ENCODE measurements at places on chromosomes 6 and 20. TPM values are rescaled to one million over a fixed set of nuclear protein-coding genes. Genes with fewer than 3 reads are reported as not detected.

NT5E gene
- 2.5 TPM for total RNA-seq

CD93 gene
- total RNA-seq, result 4.5 TPM

CLPSL1 gene
- total RNA-seq, result 6.0 TPM

TGM3 gene
- not detected for total RNA-seq

FOXQ1 gene
- total RNA-seq, result 14.8 TPM

CD164 gene
- total RNA-seq, result 80.0 TPM

LRFN2 gene
- total RNA-seq, result 0.54 TPM

MMS22L gene
- 4.4 TPM for total RNA-seq

VGLL2 gene
- total RNA-seq, result not detected

GMEB2 gene
- 5.1 TPM for total RNA-seq

OR2H2 gene
- total RNA-seq, result not detected

CASS4 gene
- total RNA-seq, result 1.6 TPM

PGC gene
- 6.2 TPM for total RNA-seq

MYH7B gene
- total RNA-seq, result 0.72 TPM

ADGRF1 gene
- total RNA-seq, result 0.61 TPM

NKX2-2 gene
- 2.3 TPM for total RNA-seq

HCRTR2 gene
- total RNA-seq, result not detected

CUTA gene
- 80.5 TPM for total RNA-seq

UQCC2 gene
- 32.1 TPM for total RNA-seq

SLC22A7 gene
- total RNA-seq, result not detected

- DNase-seq, result no peak
Observed at GRCh38 chr6:90941885-90942284, 355.0 kb upstream of the MAP3K7 start.

DNA sequence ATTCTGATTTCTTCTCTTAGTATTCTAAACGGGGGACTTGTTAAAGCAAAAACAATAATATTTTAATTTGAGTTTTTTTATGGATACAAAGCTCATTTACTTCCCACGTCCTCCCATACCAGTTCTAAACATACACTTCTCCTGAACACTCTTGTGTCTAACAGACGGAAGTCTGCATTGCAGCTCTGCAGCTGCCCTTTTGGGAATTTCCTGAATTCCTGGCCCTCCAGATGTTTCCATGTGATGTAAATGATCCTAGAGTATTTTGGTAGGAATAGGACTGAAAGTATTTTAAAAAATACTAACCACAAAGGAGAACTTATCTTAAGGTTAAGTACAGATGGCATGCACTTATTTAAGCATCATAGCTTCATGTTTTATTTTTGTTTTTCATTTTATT, 886.7 kb downstream of the TBC1D32 start:
- no peak for DNase-seq

GRCh38 chr6:96926425-96926824, 1.9 kb downstream of the KLHL32 start:
- no peak for DNase-seq

DNA sequence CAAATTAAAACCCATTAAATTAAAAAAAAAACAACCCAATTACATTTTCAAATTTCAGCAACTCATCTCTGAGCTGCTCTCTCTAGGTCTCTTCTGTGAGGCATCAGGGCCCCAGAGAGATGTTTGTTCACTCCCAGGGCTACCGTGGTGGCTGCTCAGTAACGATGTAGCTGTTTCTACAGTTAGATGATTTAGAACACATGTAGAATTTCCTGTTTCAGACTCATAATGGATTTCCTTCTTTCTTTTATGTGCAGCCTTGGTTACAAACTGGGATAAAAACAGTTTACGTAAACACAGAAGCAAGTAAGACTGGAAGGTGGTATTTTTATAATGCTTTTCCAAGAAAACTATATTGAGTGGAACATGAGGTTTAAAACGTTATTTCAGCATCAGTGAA, 116.1 kb upstream of the CCN2 start:
- DNase-seq, result no peak

DNA sequence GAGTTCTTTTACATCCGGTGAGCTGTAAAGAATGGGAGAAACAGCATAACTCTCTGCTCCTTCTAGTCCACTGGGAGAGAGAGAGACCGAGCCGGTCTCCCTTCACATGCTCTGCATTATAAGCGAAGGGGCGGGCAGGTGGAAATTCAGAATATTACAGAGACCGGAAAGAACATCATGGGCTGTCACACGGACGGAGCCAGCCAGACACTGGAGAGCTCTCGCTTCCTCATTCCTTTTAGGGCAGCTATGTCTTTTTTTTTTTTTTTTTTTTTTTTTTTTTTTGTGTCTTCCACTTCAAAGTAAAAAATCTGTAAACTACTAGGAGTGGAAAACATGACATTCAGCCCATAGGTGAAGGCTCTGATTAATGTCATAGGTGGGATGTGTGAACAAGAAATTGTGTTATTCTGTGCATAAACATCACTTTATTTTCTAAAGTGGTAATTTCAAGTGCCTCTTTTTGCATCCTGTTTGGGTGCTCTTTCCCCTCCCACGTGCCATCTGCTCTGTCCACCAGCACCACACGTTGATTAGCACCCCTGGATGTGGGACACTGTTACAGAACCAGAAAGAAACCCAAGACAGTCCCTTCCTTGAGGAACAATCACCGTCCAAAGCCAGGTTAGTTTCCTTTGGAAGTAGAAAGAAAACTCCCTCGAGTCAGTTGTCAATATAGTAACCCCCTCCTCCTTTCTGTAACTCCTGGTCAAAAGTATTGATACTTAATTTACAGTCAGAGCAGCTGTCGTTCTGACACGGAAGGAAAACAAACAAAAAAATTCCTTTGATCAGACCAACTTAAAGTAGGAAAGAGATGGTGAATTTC, at the start of gene TAGAP:
Gene TAGAP (minus strand): TSS at position 93 of the 829 bp plus-strand sequence. CDS start 845 bp downstream, outside the sequence.
- no peak for DNase-seq

- DNase-seq, result no peak
Observed at GRCh38 chr6:21123507-21124436, 469.8 kb upstream of the SOX4 start.

- DNase-seq, result no peak
Observed at GRCh38 chr20:24381886-24382285, 87.5 kb upstream of the SYNDIG1 start.

GRCh38 chr6:47440719-47441118, 36.9 kb upstream of the CD2AP start:
- DNase-seq, result no peak

GRCh38 chr6:129140526-129140925, 257.6 kb downstream of the LAMA2 start:
- no peak for DNase-seq

- no peak for DNase-seq
Observed at GRCh38 chr6:37916675-37917074, 97.1 kb downstream of the ZFAND3 start.

GRCh38 chr6:170134031-170134470, 156.8 kb downstream of the DLL1 start:
- DNase-seq, result peak; percentile 53

- no peak for DNase-seq
Observed at GRCh38 chr20:57467742-57468141, 57.2 kb downstream of the CTCFL start.

DNA sequence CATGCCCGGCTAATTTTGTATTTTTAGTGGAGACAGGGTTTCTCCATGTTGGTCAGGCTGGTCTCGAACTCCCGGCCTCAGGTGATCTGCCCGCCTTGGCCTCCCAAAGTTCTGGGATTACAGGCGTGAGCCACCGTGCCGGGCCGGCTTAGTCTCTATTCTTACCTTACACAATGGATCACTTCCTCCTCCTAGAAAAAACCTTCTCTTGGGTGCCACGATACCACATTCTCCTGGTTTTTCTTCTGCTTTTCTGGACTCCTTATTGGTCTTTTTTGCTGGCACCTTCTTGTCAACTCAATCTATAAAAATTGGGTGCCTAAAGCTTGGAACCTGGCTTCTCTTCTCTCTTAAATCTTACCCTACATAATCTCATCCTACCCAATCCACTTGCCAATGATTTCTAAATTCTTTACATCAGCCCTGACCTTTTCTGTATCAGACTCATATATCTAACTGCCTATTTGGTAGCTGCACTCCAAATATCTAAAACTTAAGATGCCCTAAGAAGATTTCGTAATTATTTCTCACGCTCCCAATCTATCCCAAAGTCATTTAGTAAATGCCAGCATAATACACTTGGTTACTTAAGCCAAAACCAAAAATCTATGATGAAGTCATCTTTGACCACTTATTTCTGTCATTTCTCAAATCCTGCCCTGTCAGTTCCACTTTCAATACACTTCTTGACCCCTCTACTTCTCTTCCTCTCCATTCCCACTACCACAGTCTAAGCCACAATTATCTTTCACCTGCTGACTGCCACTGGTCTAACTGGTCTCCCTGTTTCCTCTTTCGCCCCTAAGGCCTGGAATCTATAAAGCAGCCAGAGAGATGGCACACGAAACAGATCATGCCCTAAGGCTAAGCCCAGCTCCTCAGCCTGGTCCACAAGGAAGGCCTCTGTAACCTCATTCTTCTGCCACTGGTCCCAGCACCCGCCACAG, 43.2 kb downstream of the ELMO2 start:
- DNase-seq, result no peak

DNA sequence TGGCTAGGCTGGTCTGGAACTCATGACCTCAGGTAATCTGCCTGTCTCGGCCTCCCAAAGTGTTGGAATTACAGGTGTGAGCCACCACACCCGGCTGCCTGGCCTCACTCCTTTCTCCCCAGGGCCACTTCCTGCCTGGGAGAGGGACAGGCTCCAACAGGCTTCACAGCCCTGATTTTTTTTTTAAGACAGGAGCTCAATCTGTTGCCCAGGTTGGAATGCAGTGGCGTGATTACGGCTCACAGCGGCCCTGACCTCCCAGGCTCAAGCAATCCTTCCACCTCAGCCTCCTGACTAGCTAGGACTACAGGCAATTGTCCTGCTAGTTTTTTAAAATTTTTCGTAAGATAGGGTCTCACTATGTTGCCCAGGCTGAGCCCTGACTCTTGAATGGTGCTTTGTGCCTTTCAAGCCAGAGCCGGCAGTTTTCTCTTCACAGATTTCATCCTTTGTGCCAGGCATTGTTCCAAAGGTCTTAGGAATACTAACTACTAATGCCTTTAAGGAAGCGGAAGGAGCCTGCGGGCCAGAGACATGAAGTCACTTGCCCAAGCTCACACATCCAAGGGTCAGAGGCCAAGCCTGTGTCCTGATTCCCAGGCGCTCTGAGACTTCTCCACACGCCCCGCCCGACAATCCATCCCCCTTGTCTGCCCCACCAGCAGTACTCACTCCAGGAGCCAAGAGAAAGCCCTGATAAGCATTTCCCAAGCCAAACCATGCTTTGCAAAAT, 19.2 kb downstream of the CAPN11 start:
- no peak for DNase-seq

- DNase-seq, result no peak
Observed at GRCh38 chr20:25082498-25082873, 545 bp upstream of the VSX1 start.

- no peak for DNase-seq
Observed at GRCh38 chr6:106730718-106731117, 101.3 kb downstream of the QRSL1 start.

DNA sequence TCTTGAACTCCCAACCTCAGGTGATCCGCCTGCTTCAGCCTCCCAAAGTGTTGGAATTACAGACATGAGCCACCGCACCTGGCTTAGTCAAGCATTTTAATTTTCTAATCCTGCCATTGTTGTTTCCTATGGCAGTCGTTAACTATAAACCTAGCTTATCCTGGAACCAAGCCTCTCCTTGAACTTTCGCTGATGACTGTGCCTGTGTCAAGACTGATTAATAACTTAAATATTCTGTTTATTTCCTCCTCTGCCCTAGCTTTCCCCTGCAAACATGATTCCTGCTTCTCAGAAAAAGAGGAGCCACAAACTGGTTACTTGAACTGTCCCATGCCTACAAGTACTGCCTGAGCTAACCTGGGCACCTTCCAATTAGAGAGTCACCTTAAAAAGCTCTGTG, 1.5 kb downstream of the VNN1 start:
- peak; percentile 28 for DNase-seq

DNA sequence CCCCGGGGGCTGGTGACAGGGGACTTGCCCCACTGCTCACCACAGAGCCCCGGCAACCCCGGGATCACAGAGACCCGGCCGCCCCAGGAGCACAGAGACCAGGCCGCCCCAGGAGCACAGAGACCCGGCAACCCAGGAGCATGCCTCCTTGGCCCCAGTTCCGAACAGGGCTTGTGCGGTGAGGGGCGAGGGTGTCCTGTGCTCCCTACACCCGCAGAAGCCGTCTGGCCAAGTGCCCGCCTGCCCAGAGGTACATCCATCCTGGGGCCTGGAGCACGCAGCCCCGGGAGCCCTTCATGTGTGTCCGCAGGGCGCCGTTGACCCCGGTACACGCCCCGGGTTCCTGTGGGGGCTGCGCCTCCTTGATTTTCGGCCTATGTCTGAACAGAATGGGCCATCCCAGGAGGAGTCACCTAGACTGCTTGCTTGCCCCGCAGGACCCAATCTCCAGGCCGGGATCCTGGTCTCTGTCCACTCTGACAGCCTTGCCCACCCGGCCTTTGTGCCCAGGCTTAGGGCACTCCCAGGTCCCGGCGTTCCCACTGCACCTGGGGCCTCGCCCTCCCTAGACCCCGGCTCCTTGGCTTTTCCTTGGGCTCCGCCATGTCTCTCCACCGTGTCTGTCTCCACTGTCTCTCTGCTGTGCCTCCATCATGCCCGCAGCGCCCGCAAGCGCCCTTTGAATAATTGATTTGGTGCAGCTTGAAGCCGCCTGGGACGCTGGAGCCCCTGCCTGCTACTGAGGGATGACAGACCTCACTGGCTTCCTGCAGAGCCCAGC, 219.8 kb downstream of the ERMARD start:
- peak; percentile 1 for DNase-seq

DNA sequence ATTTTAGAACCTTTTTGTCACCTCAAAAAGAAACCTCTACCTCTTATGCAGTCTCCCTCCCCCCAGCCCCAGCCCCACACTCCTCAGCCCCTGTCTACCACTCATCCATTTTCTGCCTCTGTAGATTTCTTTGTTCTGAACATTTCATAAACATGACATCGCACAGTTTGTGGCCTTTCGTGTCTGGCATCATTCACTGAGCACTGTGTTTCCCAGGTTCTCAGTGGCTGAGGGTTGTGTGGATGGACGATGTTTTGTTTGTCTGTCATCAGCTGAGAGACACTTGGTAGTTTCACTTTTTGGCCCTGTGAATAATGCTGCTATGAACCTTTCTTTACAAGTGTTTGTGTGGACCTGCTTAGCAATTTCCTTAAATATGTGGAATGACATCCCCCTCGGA, 64.5 kb downstream of the FAM120B start:
- DNase-seq, result no peak

DNA sequence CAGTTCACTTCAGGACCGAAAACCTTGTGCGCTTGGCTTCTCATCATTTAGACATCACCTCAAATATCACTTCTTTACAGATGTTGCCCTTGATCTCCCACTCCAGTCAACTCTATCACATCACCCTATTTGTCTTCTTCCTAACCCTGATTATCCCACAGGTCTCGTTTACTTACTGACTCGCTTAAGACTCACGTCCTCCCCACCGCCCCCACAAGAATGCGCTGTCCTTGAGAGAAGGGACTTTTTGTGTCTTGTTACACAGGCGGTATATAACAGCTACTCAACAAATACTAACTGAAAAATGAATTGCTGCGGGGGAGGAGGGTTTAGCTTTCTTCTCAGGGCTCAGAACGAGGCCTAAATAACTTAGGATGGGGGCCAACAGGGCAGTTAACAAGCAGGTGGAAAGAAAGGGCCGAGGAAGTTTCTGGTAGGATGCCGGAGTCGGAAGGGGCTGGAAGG, 527 bp downstream of the TOMM34 start:
- no peak for DNase-seq

- DNase-seq, result no peak
Observed at GRCh38 chr6:161963634-161964234, 689.9 kb upstream of the AGPAT4 start.
